ENCODE measurements at places on chromosomes 3 and 15.

DNA sequence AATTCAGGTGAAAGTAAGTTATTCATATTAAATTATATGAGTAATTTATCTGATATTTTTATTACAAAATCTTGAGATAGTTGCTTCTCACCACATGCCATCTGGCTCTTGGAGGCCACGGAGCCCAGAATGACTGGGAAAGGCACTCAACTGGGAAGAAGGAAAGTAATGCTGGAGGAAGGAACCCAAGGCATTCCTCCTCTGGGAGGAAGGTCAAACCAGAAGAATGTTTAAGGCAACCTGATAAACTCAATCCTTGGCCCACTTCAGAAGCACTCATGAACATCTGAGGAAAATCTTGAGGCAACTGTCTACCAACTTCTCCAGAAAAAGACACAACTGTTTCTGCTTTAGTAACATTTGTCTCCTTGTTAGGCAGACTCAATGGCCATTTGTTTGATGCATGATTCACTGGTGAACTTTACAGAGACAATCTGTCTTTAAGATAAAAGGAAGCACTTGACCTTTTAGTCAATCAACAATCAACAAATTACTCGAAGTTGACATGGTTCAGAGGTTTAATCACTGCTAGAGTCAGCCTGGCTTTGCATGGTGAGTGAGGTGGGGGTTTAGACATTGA is 261.4 kb upstream of the MME start:
- no peak for DNase-seq

DNA sequence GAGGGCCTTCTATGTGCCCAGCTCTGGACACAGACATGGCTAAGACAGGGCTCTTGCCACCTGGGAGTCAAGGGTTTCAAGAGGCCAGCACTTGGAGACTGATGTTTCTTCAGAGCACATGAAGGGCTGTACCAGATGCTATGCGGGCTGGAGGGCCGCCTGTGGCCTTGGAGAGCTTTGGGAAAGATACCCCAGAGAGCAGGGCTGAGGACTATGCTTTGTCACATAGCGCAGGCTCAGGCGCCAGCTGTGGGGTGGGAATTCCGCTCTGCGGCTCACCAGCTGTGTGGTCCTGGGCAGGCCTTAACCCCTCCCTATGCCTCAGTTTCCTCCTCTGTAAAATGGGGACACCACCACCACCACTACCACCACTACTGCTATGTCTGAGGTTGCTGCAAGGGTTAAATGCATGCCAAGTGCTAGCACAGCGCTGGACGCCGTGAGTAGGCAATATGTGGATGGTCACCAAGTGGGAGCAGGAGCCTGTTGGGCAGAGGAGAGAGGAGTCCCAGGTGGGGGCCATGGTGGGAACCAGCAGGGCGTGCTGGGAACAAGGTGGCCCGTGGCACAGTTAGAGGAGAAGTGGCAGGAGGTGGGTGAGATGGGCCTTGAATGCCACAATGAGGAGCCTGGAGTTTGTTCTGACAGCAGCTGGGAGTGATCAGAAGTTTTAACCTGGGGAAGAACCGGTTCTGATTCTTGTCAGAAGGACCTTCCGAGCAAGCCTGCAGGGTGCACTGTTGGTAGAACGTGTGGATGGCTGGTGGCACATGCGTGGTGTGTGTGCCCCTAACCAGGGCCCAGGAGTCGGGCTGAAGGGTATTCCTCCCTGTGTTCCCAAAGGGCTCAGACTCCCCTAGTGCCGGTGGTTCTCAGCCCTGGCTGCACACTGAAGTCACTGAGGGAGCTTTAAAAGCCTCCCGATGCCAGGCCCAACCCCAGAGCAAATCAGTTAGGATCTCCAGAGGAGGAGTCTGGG is 41.7 kb downstream of the FEM1B start:
- DNase-seq: no peak

GRCh38 chr3:69142090-69142489 is 19.7 kb upstream of the LMOD3 start:
- DNase-seq: no peak

- DNase-seq: no peak
These were observed 5.6 kb upstream of the TMEM62 start for GRCh38 chr15:43127752-43128151.

DNA sequence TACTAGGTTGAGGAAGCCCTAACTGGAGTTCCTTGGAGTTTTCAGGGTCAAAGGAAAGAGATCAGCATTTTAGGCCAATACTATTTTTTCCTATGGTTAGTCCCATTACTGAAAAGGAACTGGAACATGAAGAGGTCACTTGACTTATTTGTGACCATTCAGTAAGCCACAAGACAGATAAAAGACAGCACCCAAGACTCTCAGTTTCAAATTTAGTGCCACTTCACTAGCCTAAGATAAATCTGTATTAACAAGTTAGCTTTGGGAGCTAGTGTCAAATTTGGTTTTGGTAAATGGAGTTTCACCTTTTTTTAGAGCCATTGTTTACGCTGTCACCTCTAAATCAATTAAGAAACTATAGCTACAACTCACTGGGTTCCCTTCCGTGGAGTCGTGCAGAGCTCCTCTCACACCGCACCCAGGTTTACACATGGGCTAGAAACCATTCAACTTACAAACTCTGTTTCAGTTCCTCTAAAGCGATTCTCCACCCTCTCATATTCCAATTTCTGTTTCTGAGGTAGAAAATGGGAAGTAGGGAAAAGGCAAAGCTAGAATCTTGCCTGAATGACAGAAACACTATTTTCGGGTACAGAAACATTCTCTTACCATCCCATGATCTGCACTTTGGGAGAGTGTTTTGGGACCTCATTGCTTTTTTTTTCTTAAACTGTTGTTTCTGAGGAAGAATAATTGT is 14.4 kb downstream of the CCDC32 start:
- no peak for DNase-seq

- DNase-seq: no peak
These were observed 650.8 kb upstream of the ADAMTS9 start for GRCh38 chr3:65338571-65338970.

GRCh38 chr3:58349792-58350626 is 17.3 kb downstream of the PXK start:
- DNase-seq: no peak

- DNase-seq: no peak
These were observed 7.5 kb downstream of the CSNK1G1 start for GRCh38 chr15:64348455-64348854.

DNA sequence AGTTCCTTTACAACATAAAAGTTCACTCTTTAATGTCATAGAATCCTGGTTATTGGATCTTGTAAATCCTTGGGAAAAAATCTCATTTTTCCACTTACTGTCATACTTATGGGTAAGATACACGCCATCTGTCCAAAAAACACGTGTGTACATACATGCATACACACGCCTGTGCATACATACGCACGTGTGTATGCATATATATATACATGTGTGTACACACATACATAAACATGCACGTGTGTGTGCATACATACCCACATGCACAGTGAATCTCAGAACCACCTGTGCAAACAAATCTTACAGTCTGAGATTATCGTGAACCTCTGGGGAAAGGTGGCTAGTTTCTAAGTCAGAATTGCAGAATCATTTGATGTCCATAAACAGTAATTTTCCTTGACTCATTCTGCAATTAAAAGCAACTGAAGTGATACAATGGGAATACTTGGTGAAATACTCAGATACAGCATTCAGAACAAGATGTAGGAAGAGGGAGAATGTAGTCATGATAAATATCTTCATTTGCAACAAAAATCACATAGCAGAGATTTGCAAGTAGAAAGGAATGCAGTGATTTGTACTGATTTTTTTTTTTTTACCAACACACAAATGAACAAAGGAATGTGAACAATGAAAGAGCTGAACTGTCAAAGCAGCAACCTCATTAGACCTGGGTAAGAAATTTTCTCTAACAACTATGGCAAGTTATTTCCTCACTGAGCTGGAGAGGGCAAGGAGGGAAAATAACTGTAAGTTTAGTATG is 160.6 kb upstream of the POU1F1 start:
- no peak for DNase-seq

DNA sequence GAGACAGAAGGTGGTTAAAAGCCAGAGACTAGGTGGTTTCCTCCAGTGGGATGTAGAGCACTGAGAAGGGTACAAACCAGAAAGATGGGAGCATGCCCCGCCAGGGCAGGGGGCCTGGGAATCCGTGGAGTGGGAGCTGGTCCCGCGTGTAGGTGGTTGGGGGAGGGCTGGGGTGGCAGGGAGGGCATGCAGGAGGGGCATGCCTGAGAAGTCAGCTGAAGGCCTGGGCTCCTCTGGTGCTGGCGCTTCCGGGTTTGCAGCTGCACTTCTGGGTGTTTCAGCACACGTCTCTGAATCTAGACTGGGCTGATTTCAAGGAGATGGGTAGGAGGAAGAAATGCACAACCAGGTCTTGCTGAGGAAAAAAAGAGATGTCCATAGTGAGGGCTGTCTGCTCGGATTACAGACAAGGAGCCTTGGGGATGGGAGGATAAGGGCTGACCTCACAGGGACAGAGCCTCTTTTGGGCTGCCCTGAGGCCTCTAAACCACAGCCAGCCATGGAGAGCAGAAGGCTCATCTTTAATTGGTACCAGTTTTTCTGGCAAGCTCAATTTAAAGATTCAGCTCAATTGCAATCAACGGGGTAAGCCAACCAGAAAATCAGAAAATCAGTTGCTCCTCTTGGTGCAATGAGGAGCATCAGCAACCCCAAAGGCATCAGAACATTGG is 151.9 kb downstream of the FAM43A start:
- DNase-seq: no peak

DNA sequence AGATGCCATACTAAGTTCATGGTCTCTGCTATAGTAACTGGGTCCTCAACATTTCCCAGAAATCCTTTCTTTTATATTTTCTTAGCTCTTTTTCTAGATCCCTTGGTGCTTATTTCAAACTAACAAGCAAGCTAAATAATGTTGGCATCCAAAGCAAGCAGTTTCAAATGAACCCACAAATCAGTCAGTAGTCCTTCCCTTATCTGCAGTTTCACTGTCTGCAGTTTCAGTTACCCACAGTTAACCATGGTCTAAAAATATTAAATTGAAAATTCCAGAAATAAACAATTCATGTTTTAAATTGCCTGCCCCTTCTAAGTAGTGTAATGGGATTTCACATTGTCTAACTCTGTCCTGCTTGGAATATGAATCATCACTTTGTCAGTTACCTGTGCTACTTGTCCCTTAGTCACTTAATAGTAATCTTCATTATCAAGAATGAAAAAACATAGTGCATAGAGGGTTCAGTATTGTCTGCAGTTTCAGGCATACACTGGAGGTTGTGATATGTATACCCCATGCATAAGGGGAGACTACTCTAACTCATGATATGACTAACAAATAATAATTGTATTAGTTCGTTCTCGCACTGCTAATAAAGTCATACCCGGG is 633.7 kb downstream of the MECOM start:
- no peak for DNase-seq

GRCh38 chr3:188179006-188179966 is 25.3 kb downstream of the LPP start:
- no peak for DNase-seq

GRCh38 chr3:23915537-23916108 is 1.2 kb downstream of the NKIRAS1 start:
- no peak for DNase-seq

GRCh38 chr3:8486936-8487335 is 14.7 kb upstream of the LMCD1 start:
- DNase-seq: no peak

GRCh38 chr3:66923969-66924368 is 74.1 kb upstream of the KBTBD8 start:
- no peak for DNase-seq

DNA sequence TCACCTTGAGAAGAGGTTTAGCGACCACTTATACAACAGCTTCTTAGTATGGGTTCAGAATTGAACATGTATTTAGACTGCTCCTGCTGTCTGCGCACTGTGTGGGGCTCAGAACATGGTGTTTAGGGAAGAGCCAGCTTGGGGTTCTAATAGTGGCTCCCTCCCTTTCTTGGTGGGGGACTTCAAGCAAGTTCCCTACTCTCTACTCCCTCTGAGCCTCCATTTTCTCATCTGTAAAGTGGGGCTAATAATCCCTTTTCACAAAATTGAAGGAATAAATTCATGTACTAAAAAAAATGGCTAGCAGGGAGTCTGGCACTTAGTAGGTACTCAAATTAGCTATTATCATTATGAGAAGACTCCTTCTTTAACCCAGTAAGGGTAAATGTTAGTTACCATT is 97.5 kb upstream of the SPATA12 start:
- no peak for DNase-seq

DNA sequence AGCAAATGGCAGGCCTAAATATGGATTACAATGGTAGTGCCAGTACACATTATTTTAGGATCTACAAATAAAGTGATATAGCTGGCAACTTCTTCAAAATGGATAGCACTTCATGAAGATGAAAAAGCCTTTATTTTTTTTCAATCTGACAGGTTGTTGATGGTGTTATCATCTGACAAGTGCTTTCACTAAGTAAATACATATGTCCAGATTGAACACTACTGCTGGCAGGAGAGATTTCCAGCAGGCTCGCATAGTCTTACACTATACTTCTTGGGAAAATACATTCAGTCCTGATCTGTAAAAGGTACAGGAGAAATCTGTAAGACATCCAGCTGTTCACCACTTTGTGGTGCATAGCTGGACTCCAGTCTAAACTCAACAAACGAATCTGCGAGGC is 50.9 kb upstream of the ALCAM start:
- DNase-seq: no peak

DNA sequence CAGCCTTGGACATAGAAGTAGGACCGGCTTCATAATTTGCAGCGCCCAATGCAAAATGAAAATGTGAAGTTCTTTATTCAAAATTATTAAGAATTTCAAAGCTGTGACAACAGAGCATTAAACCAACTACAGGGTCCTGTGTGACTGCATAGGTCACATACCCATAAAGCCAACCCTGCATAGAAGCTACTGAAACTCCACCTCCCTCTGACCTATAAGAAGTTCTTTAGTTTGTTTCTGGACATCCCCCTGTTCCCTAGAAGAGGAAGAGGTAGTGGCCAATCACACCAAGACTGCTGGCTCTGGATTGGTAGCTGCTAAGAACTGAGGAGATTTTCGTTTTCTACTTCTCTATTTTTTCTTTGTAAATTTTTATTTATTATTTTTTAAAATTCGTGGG is 9.0 kb upstream of the SELENOT start:
- DNase-seq: no peak

DNA sequence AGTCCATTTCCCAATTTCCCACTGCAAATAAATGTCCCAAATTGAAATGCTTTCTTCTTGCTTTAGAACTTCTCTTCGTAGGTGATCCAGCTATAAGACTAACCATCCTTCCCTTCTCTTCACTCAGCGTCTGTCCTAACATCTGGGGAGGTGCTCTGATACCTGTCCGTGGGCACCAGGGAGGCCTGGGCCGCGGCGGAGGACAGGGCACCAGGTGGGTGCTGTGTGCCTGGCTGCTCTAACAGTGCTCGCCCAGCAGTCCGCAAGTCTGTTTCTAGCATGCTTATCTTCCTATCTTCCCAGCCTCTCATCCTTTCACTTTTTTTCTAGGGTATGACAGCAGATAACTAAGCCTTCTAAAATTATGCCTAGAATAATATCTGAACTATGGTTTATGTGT is 37.3 kb downstream of the NKIRAS1 start:
- DNase-seq: no peak
